ENCODE measurements at places on chromosomes 2 and 18.

DNA sequence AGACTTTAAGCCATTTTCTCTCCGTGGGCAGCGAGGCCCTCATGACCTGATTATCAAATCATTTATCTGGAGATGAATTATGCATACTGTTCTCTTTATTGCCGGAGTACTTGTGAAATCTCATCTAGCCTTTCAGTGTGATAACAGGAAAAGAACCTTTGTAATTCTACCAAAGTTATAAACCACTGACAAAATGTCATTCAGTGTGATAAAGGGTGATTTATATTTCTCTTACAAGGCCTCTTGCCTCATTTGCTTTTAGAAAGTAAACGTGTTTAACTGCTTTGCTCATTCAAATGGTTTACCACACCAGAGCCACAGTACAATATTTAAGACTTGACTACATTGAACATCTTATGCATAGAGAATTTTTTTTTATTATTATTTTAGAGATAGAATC is 13.8 kb downstream of the MTCL1 start:
- no peak for DNase-seq

GRCh38 chr18:31162419-31162793 is 250 bp downstream of the DSC1 start:
- DNase-seq: no peak

DNA sequence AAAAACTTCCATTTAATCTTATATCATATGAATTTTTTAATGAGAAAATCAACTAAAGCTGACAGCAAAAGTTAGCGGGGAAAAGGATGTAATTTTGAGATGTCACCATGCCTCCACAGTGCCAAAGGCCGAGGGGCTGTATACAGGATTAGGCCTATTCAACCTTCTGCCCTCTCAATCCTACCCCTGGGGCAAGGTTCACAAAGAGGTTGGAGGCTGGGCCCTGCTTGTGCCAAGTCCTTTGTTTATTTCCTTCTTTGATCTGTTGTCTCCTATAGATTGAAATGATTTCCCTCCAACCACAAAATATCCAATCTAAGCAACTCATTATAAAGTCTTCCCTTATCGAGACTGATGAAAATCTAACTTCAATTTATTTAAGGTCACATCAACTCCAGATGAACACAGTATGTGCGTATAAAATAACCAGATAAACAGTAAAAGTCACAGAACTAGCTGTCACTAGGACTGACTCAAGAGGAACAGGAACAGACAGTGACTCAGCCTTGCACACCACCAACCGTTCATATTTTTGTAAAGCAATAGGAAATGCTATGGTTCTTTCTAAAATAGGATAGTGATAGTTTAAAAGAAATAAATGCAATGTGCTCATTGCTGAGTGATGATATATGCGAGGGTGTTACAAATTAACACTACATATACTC is 95.8 kb downstream of the SLC25A12 start:
- no peak for DNase-seq

DNA sequence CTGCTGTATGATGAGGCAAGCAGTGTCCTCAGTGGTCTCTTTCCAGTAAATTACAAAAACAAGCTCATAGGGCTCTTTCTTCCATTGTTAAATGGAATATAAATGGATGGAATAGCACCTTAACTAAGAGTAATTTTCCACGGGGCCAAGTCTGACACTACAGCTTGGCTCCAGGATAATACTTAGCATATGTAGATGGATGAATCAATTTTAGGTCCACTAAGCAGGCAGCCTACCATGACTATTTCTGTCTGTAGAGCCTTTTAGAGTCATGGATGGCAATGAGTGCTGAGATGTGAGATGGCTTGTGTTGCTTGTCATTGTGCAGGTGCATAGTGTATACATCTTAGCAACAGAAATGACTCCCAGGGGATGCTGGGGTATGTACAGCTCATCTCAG is 125.9 kb downstream of the PKP4 start:
- no peak for DNase-seq

- DNase-seq: no peak
Observed at GRCh38 chr18:29644276-29644675, 1398.3 kb downstream of the DSC3 start.

Measured in endothelial cell (in vitro differentiated cells).